CD4-positive, alpha-beta T cell treated with Interleukin-12 subunit alpha and Interleukin-12 subunit beta, for 1 hour (primary cell): ENCODE measurements at places on chromosomes 7 and 10.

GRCh38 chr10:43046288-43046991 lies 30.4 kb upstream of the RET start:
- no peak for DNase-seq

DNA sequence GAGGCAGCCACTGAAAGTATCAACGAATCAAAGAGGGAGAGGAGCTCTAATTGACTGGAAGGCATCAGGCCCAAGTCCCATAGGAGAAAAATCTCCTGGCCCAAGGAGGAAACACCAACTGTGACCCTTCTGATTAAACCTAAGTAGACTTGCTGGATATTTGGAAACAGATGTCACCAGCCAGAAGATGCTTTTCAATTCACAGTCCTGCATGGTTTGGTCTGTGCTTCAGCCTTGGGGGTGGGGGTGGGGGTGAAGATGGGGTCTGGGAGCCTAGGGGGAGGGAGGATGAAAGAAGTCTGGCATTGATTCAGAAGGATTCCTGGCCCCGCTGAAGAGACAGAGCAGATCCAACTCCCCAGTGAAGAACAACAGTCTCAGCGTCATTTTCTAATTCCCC lies 623.7 kb downstream of the PARD3 start:
- DNase-seq = no peak

- DNase-seq = no peak
Measured at GRCh38 chr7:19749658-19750057, 23.8 kb downstream of the TMEM196 start.

GRCh38 chr10:126097558-126098225 lies 201.3 kb downstream of the FANK1 start:
- no peak for DNase-seq

- DNase-seq = no peak
Measured at GRCh38 chr7:157690833-157691585, 354.2 kb downstream of the DNAJB6 start.

- no peak for DNase-seq
Measured at GRCh38 chr10:67506757-67507091, 189.3 kb downstream of the CTNNA3 start.

GRCh38 chr7:112437072-112437471 lies 13.2 kb upstream of the IFRD1 start:
- DNase-seq = no peak

DNA sequence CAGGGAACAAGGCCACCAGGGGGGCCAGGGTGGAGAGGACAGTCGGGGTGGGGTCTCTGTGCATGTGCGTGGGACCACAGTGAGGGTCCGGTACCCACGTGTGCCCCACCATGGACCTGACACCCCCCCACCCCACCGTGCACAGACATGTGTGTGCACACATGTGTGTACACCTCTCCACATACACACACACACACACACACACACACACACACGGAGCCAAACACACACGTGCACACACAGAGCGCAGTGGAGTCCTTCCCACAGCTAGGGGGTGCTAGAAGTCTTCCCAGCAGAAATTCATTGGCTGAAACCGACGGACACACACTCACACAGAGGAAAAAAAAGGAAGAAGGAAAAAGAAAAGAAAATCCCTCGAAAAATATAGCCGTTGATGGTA lies 42.8 kb upstream of the GNA12 start:
- DNase-seq = peak; percentile 74

- DNase-seq = no peak
Measured at GRCh38 chr10:124211921-124212320, 118.5 kb upstream of the CHST15 start.

GRCh38 chr7:72321081-72321480 lies 91.1 kb downstream of the CALN1 start:
- no peak for DNase-seq

DNA sequence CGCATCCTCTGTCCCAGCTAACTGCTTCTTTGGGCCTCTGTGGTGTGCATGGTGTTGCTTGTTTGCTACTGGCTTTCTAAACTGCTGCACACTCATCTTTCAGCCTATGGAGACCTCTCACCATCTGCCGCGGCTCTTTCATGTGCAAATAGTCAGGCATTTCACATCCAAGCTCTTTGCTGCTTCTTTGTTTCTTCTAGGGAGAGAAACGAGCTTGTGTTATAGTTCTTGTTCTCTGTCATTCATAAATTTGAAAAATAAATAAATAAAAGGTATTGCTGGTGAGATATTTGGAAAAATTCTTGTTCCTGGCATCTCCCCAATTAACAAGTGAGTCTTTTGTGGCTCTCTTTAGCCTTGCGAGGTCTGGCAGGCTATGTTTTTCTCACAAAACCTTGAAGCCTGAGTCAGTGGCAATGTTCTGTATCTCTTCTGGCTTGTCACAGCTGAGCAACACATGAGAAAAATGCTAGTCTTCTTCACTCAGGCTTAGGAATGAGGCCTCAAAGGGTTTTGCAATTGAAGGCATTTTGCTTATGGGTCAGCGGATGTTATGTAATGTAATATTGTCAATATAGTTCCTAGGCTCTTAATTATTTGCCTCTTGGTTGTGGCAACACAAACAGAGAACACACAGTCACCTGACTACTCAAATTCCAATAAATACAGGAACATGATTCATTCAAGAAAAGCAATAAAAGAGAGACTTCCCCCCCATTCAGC lies 274.0 kb downstream of the FRMD4A start:
- no peak for DNase-seq

- peak; percentile 15 for DNase-seq
Measured at GRCh38 chr10:80144696-80145131, 12.2 kb downstream of the PLAC9 start.

DNA sequence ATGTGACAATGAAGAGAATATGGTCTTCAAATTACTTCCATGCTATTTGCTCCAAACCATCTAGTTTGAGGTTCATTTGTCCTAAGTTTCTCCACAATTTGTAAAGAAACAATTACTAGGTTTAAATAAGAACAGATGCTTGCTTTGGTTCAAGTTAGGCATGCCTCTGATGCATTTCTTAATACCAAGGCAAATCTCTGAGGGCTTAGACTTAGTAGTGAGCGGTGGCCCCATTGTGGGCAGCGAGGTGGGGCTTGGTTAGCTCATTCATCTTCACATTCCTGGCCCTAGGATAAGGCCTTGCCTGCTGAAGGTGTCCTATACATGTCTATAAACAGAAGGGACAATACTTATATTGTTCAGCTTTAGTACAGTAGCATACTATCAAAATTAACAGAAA lies 52.4 kb upstream of the RHEB start:
- no peak for DNase-seq

- no peak for DNase-seq
Measured at GRCh38 chr10:96789571-96790108, 42.5 kb upstream of the LCOR start.

DNA sequence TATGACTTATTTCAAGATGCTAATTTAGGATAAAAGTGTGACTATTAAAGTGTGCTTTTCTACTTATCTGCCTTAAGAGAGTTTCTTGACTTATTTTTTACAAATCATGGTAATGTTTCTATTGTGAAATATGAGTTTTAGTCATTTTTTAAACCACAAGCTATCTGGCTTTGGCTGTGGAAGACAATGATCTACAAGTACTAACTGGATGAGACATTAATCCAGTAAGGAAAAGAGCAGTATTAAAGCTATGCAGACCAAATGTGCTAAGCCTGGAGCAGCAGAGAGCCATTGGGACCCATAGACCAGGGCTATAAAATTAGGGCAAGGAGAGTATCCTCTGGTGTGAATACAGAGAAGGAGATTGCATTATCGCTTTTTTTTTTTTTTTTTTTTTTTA lies 92.4 kb downstream of the SEMA3A start:
- no peak for DNase-seq

DNA sequence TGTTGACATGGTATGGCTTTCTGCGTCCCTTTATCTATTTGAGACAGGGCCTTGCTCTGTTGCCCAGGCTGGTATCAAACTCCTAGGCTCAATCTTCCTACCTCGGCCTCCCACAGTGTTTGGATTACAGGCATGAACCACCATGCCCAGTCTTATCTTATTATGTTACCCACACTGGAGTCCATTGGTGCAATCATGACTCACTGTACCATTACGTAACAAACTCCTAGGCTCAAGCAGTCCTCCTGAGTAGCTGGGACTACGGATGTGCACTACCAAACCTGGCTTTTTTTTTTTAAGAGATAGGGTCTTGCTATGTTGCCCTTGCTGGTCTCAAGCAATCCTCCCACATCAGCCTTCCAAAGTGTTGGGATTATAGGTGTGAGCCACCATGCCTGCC lies 66.7 kb downstream of the CCDC3 start:
- DNase-seq = no peak

GRCh38 chr10:14304046-14304445 lies 26.7 kb downstream of the FRMD4A start:
- DNase-seq = no peak

GRCh38 chr10:34121125-34121753 lies 693.9 kb downstream of the PARD3 start:
- no peak for DNase-seq

GRCh38 chr10:131758939-131759301 lies 141.9 kb upstream of the PPP2R2D start:
- no peak for DNase-seq

- no peak for DNase-seq
Measured at GRCh38 chr10:45198486-45199204, 116.8 kb downstream of the OR13A1 start.

GRCh38 chr7:27339478-27339877 lies 96.9 kb downstream of the EVX1 start:
- peak; percentile 22 for DNase-seq

- peak; percentile 61 for DNase-seq
Measured at GRCh38 chr7:28020302-28020940, 160.2 kb downstream of the JAZF1 start.

GRCh38 chr10:15370212-15370855 lies 755 bp downstream of the FAM171A1 start:
- DNase-seq = peak; percentile 31

DNA sequence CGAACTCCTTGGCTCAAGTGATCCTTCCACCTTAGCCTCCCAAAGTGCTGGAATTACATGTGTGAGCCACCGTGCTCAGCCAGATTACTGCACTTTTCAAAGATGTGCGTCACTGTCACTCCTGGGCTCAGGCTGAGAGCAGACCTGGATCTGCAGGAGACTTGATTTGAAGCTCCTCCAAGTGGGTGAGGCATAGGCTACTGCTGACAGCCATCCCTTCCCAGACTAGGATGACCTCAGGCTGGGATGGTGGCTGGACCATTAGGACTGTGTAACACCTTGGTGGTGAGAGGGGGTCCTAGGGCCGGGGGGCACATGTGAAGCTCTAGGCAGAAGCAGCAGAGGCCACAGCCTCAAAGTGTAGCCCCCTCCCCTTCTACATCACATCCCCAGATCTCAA lies 8.2 kb upstream of the SRRM3 start:
- DNase-seq = no peak

DNA sequence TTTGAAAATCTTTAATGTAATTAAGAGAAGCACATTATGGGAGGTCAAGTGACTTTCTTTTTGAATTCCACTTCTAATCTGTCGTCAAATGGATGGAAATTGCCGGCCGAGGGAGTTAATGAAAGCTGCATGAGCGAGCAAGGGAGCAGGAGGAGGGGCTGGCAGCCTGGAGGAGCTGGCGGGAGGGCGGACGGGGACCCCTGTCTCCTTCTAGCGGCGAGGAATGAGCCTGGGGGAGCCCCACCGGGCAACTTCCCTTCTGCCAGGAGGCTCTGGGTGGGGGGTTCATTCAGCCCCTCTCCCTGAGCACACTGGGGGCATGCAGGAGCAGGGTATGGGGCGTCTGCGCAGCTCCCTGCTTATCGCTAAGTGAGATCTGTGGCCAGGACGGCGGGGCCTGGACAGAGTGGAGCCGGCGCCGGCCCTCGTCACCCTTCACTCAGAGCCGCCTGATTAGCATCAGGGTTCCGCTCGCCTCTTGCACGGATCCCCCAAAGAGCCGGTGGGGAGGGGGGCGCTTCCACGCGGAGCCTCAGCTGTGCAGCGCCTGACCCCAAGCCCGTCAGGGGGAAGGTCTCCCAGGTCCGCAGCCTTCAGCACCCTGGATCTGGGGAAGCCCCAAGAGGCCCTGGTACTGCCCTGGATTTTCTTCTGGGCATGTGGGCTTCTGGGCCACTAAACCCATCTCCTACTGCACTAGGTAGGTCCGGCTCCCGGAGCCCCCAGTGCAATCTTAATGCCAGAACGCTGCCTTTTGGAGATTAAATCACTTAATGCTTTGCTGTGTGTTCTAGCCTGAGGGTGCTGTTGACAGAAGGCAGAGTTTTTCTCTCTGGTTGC lies 680.8 kb downstream of the LRMDA start:
- no peak for DNase-seq

- DNase-seq = no peak
Measured at GRCh38 chr10:14282276-14282675, 48.4 kb downstream of the FRMD4A start.

DNA sequence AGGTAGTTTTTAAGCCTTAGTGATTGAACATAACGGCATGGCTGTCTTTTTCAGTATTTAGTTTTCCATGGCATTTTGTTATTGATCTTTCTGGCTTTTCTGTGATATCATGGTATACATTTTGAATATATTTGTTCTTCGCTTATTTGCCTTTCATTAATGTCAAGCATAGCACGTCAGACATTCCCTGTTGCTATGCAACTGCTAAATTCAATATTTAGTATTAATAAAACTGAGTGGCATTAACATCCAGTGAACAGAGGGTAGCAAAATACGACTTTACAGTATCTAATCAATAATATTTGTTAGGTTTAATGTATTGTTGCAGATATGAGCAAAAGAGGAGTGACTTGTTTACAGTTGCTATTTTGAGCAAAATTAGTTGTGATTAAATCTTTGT lies 72.5 kb downstream of the LCOR start:
- DNase-seq = no peak

- DNase-seq = no peak
Measured at GRCh38 chr10:51789118-51789517, 89.7 kb upstream of the CSTF2T start.
